Transverse colon (tissue), 4 donors: ENCODE measurements at places on chromosomes 12 and 14.

GRCh38 chr12:24913953-24914352 is 34.9 kb downstream of the BCAT1 start:
- no peak for DNase-seq

DNA sequence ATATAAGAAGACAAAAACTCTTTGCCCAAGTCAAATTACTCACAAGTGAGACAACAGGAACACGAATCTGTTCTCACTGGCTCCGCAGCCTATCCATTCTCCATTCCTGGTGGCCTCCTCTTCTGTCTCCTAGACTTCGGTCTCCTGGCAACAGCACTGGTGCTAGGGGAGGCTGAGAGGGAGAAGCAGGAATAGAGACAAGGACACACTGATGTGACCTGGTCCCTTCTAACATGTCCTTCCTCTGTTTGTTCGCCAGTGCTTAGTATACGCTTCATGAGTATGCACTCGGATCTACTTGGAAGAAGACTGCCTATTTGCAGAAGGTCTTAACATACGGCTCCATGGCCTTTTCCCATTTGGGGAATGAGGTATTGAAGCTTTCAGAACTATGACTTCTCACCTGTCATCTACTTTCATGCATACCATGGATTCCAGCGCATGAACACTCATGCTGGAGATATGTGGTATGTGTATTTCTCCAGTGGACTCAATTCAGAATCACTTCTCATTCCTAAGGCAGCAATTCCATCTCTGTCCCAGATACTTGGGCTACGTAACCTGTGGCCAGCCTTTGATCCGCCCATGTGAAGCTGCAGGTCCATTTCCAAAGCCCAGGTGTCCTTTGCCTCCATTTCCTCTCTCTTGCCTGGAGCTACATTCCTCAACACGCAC is 33.9 kb downstream of the BHLHE41 start:
- no peak for DNase-seq

DNA sequence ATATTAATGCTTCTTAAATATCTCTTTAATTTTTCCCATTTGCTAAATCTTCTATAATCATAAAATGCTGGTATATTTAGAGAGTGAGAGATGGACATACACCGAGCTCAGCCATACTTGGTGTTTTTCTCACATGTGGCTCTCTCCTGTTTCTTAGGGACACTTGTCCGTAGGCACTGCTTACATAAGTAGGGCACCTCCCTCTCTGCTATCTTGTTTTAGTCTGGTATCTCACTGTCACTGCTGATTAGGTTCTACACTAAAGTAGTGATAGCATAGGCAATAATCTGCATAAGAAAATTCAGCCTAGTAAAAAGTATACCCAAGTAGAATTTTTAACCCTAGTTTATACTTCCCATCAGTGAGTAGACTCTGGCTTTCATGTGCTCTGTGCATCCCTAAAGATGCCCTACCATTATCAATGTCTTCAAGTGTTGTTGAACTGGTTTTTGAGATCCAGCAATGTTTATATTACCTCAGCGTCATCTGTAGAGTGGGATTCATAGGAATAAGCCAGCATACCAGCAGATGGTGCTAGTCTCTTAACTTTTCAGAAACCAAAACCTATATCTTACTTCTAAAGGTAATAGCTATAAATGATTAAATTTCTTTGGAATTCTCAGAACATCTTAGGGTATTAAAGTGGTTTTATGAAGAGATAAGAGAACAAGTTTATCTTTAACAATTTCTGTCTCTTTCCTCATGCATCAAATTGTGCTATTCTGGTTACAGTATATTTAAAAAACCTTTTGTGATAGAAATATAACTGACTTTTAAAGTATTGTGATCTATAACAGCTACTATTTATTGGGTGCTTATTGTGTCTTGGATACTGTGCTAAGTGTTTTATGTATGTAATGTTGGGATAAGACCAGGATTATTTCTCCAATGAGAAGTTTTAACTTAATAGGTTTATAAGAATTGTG is 32.9 kb downstream of the ARID2 start:
- DNase-seq: no peak

DNA sequence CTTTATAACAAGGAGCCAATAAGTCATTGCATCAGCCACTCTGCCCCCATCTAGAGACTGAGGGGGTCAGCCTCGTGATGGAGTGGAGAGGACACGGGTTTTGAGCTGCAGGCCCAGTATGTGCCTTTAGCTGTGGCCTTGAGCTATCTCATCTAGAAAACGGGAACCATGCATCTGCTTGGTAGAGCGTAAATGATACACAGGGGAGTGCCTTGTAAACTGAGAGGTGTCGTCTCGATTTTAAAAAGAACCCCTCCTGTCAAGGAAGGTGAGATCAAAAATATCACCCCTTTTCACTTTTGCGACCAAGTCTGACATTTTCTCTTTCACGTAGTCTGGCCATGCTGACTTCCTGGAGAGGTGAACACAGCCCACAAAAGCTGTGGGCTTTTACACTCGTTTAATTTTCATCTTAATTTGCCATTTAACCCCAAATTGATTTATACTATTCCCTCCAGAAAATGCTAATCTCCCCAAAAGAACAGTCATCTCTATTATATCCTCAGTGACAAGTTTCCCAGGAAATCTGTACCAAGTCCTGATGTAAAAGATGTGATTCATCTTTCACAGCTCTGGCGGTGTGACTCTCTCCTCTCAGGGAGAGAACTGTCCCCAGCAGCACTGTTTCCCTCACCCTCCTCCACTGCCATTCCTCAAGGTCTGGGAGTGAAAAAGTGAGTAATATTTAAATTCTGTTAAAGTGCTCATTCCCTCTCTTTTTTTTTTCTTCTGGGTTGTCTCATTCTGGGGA is 30.6 kb downstream of the VCPKMT start:
- no peak for DNase-seq

DNA sequence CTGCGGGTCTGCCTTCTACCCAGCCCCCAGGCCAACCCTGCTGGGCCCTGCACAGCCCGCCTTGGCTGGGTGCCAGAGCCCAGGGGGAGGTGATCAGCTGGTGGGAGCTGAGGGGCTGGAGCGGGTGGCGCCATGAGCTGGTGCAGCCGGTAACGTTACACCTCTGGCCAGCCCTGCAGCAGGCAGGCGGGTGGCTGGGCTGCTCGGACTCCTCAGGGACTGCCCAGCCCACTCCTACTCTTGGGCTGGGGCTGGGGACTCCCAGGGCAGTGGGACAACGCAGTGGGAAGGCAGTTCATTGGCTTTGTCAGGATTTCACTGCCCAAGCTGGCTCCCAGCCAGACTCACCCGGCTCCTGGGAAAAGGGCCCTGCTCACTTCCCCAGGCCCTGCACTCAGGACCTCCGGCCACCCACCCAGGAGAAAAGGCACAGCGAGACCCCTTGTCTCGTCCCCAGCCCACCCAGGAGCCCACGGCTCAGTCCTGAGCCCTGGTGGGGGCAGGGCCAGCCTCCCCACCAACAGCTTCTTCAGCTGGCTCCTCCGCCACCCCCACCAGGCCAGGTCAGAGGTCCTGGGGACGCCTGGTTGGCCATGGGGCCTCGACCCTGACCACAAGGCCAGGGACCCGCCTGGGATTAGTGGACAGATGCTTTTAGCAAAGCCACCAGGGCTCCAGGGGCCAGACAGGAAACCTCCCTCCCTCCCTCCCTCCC is 1.0 kb downstream of the PGF start:
- DNase-seq: no peak

- DNase-seq: no peak
Measured at GRCh38 chr12:45290216-45290605, 74.3 kb downstream of the ANO6 start.

- no peak for DNase-seq
Measured at GRCh38 chr14:75987201-75987970, 1.8 kb downstream of the IFT43 start.

- DNase-seq: peak; percentile 47
Measured at GRCh38 chr12:52119398-52120254, 40.1 kb downstream of the SMIM41 start.

GRCh38 chr12:28328967-28329366 is 138.7 kb downstream of the CCDC91 start:
- no peak for DNase-seq

DNA sequence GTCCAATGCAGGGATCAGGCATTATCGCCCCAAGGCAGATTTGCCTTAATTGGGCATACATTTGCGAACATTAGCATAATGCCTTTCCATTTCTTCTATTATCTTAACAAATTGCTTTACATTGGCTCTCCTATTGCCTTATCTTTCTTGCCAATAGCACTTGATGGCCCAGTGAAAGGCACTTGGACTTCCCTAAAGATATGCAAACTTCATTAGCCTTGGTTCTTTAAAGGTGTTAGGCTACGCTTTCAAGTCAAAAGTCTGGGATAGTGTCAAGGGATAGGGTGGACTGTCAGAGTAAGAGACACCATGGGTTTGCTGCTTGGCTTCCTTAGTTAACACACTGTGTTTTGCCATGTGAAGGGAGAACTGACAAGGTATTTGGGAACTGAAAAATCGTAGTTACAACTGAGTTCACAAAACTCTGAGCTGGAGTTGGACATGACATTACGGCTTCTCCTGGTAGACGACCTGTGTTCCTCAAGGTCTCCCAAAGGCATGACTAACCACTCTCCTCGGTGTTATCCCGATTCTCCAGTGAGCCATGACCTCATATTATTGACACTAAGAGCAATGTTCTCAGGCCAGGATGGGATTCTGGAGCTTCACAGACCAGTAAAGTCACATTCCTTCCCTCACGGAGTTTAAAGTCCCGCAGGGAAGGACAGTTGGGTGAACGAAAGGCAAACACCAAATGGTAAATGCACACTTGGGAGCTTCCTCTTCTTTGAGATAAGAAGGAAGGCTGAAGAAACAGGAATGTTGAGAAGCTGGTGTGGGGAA is 65.2 kb downstream of the TBC1D30 start:
- DNase-seq: no peak
